ENCODE measurements at places on chromosomes 3 and 15. TPM values are rescaled to one million over a fixed set of nuclear protein-coding genes. Genes with fewer than 3 reads are reported as not detected.
A peak's percentile ranks its signal among the peaks of the same experiment; 100 is the strongest.

- DNase-seq, result no peak
These were observed 146.6 kb upstream of the NR2F2 start for GRCh38 chr15:96183867-96184266.

GRCh38 chr3:193905541-193906396 is 230.2 kb upstream of the HES1 start:
- no peak for DNase-seq

Gene LDHAL6B
- total RNA-seq, result not detected

- DNase-seq, result no peak
These were observed 108.4 kb downstream of the PTPRG start for GRCh38 chr3:61669668-61670299.

- no peak for DNase-seq
These were observed 34.0 kb downstream of the XXYLT1 start for GRCh38 chr3:195236801-195237570.

- no peak for DNase-seq
These were observed 36.7 kb downstream of the CIP2A start for GRCh38 chr3:108552267-108553159.

- peak; percentile 89 for DNase-seq
These were observed at the start of gene ZNF35 for GRCh38 chr3:44648564-44649229. Gene ZNF35 (plus strand): TSS chr3:44648732. CDS start chr3:44651068, 2,336 bp downstream.

DNA sequence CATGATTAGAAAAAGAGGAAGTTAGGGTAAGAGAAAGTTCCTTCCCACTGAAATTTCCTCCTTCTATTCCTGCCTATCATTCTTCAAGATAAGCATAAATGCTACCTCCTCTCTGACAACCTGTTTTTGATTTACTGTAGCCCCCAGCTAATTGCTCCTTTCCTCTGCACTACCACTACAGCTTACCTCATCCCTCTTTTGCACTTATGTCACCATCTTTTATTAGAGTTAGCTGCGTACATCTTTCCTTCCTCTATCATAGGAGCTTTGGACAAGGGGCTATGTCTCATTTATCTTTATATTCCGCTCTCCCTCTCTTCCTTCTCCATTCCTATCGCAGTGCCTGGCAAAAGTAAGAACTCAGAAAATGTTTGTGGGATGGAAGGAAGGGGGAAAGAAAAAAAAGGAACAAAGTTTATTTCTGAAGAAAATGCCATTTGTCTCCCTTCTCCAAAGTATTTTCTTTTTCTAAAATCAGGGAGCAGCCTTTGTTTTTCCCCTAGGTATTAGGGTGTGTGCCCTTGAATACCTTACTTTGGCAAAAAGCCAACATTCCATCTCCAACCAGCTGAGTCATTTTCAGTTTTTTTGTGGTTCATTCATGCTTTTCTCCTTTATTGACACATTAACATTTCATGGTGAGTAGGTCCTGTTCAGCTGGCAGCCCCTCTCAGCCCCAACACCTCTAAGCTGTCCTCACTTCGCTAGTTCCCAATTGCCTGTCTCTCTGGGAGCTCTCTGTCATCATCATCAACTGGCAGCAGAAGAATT is 87.6 kb upstream of the SOX2 start:
- DNase-seq, result no peak

- DNase-seq, result no peak
These were observed 62.1 kb upstream of the CRBN start for GRCh38 chr3:3241596-3241995.

DNA sequence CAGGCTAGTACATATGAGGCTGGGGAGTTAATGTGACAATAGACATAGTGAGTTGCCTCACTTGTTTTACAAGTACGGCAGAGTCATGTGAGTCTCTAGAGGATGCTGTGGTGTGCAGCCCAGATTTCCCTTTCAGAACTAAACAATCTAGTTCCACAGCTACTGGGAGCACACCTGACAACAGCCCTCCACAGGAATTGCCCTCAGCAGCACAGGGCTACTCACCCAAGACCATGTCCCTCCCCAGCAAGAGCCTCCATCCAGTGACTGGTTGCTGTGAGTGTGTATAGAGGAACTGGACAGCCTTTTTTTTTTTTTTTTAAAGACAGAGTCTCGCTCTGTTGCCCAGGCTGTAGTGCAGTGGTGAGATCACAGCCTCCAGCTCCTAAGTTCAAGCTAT is 40.2 kb upstream of the UBE2E2 start:
- DNase-seq, result no peak

Gene TLR9
- 0.37 TPM for total RNA-seq

GRCh38 chr3:136327671-136328070 is 77.5 kb downstream of the PCCB start:
- no peak for DNase-seq

Data from glutamatergic neuron (in vitro differentiated cells).